Kidney epithelial cell (primary cell): ENCODE measurements at places on chromosomes 7 and 10.

DNA sequence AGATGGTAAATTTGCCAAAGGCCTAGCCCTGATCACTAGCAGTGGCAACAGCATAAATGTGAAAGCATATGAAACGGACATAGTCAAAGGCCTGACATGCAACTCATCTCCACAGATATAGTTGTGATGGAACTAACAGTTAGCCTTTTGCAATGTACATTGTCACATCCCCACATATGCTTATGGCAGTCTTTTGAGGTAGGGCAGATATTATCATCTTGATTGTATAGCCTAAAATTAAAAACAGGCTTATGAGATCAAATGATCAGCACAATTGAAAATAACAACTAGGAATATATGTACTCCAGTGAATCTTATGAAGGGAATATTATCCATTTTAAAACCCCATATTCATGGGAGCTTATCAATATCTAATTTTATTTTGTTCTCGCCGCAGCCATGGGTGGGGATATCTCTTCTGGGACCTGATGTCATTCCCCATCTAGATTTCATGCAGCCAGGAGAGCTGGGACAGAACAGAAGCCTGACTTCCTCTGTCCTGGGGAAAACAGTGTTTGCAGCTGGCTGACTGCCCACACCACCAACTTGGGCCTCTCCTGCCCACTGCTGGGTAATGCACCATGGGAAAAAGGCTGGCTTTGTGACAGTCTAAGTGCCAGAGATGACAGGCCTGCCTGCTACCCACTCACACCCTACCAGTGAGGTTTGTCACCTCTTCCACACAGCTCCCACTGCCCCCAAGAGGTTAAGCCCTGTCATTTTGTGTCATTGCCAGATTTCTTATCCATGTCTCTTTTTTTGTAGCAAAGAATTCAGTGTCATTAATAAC lies 180.2 kb upstream of the FZD1 start:
- no peak for DNase-seq

DNA sequence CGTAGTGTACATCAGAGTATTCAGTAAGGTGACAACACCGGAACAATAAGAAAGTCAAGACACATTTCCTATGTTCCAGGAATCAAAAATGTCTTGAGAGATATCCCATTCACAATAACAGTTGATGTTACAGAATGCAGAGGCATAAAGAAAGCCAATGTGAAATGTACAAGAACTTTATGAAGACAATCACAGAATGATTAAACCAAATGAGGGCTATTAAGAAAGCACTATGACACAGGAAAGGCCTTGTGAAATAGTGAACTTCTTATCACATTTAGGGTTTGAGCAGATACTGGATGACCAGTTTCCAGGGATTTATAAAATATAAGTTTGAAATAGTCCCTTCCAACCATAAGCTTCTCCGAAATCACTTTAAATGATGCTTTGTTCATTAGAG lies 52.7 kb downstream of the VWDE start:
- DNase-seq = no peak

DNA sequence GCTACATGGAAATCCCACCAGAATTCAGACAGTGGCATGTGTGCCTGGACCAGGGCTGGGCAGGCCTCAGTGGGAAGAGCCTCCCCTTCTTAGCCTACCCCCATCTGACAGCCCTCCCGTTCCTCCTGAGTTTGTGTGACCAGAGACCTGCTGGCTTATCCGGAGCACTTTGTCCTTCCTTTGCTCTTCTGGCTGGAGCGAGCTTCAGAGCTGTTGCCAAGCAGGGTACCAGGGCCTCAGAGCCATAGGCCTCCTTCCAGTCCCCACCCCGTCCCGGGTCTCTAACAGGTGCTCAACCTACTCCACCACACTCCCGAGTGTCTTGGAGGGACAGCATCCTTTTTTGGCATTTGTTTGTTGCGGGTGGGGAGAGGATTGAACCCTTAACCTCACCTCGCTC lies 26.5 kb upstream of the TRIM8 start:
- DNase-seq = no peak

DNA sequence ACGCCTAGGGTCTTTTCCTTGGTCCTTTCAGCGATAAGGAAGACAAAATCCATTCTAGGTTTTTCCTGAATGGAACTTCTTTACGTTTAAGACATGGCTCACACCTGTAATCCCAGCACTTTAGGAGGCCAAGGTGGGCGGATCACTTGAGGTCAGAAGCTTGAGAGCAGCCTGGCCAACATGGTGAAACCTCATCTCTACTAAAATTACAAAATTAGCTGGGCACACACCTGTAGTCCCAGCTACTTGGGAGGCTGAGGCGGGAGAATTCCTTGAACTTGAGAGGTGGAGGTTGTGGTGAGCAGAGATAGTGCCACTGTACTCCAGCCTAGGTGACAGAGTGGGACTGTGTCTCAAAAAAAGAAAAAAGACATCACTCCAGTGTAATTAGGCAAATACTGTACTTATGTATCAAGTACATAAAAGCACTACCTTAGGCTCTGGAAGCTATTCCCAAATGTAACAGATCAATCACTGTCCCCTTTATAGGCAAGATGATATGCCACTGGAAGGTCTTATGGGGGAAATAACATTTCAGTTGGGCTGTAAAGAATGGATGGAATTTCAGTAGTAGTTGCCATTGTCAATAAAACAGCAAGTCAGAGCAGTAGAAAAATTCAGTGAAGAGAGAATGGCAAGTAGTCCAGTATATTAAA lies 5.7 kb downstream of the STK17A start:
- DNase-seq = no peak

DNA sequence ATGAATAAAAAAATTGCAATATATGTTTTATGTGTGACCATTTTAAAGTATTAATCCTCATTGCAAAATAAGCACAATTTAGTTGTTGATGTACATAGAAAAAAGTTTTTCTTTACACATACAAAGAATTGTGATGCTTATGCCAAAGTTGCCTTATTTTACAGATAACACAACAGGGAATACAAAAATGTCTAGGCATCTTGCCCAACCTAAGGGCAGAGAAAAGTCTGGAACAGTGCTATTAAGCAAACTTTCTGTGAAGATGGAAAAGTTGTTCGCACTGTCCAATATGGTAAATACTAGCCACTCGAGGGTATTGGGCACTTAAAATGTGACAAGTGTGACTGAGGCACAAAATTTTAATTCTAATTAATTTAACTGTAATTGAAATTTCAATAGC lies 190.2 kb upstream of the HGF start:
- DNase-seq = no peak

DNA sequence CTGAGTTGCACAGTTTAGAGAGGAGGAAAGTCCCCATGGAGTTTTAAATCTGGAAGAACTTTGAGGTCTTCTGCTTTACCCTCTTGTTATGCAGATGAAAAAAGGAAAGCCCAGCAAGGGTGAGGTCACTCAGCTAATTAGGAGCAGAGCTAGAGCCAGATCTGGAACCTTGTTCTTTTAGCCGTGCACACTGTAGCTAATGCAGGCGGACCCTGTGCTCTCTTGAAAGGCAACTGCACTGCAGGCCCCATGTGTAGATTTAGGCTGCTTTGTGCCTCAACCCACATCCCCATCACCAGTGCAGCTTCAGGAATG lies 63.4 kb downstream of the SYPL1 start:
- no peak for DNase-seq

GRCh38 chr10:133295426-133296320 lies 13.0 kb downstream of the TUBGCP2 start:
- DNase-seq = no peak

- no peak for DNase-seq
Measured at GRCh38 chr10:117259279-117259678, 18.4 kb downstream of the SLC18A2 start.

- DNase-seq = no peak
Measured at GRCh38 chr7:50265968-50266634, 38.4 kb upstream of the IKZF1 start.

- no peak for DNase-seq
Measured at GRCh38 chr7:69610374-69611084, 12.3 kb downstream of the AUTS2 start.

- no peak for DNase-seq
Measured at GRCh38 chr10:116766241-116766827, 24.0 kb upstream of the HSPA12A start.

- peak; percentile 81 for DNase-seq
Measured at GRCh38 chr7:42883950-42884349, 27.9 kb downstream of the C7orf25 start.

DNA sequence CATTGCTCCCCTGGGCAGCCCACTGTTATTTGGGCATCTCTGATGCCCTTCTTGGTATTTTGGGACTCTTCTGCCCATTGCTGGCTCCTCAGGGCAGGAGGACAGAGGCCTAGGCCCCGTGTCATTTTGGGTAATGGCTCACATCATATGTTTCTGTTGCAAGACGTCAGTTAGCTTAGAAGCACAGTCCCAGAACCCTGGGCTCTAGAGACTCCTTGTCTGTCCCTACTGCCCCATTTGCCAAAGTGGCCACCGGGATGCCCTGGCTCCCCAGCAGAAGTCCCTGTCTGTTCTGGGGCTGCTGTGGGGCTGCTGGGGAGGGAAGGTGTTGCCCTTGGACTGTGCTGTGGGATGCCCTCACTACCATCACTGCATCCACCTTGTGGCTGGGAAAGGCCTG lies 48.8 kb downstream of the ADCYAP1R1 start:
- no peak for DNase-seq

DNA sequence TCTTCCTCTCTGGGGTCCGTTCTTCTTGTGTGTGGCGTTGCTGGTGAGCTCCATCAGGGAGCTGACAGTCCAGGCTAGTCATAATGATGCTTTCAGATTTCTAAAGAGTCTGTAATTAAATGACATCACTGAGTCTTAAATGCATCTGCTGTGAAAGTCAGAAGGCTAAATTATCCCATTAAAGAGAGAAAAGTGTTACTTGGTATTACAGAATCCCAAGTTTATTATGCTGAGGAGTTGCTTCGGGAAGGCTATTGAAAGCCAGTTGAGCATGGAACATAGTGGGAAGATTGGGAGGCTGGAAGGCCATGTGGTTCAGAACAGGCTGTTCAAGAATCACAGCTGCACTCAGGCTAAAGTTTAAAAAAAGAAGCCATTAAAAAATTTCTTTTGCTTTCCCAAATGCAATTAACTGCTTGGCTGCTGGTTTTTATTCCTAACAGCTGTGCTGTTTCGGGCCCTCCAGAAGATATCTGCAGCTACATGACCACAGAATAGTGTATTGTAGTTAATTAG lies 342.6 kb upstream of the LRGUK start:
- DNase-seq = no peak

GRCh38 chr7:107560898-107561516 lies 2.7 kb downstream of the COG5 start:
- DNase-seq = no peak

DNA sequence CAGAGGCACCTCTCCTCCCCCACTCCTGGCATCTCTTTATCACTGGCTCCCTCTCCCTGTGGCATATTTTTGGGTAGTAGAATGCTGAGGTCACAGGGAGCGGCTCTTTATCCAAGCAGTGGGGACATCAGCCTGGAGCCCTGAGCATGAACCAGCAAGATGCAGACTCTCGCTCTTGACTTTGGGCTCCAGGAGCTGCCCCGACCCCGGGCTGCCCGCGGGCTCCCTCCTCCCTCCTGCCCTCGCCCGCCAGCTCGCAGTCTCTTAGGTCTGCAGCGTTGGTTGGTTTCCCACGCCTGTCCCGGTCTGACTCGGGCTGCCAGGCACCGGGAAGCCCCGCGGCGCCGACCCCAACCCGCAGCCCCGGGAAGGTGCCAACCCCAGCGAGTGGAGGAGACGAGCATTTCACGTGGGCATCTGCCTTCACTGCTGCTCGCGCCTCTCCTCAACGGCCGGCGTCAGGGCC lies 1.3 kb downstream of the INSYN2A start:
- DNase-seq = no peak

DNA sequence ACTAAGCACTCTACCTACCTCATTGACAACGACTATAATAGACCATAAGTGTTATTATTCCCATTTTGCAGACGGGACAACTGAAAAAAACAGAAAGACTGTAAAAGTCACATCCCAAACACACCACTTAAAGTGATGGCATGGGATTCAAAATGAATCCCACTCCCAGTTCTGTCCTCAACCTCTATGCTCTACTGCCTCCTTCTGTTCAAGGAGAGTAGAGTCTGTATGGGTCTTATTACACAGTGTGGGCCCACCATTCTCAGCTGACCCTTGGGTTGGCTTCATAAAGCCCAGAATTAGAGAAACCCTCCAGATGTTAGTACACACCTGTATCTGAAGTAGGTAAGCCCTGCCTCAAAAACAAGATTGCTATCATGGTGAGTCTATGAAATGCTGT lies 102.2 kb downstream of the GRM8 start:
- DNase-seq = no peak

GRCh38 chr7:39937366-39938153 lies 12.5 kb upstream of the CDK13 start:
- no peak for DNase-seq
